ENCODE measurements at places on chromosomes 11 and 22. TPM values are rescaled to one million over a fixed set of nuclear protein-coding genes. Genes with fewer than 3 reads are reported as not detected.

GRCh38 chr22:29786031-29786430, 18.9 kb downstream of the UQCR10 start:
- DNase-seq = no peak

DNA sequence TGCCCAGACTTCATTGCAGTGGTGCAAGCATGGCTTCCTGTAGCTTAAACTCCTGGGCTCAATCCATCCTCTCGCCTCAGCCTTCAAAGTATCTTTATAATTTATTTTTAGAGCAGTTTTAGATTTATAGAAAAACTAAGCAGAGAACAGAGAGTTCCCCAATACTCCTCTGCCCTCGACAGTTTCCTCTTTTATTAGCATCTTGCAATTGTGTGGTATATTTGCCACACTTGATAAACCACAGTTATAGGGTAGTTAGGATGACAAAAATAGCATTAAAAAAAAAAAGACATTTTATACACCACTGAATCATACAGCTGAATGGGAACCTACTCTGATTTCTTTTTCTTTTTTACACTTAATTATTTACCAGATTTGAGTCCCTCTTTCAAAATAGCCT, 31.2 kb downstream of the MS4A2 start:
- no peak for DNase-seq

DNA sequence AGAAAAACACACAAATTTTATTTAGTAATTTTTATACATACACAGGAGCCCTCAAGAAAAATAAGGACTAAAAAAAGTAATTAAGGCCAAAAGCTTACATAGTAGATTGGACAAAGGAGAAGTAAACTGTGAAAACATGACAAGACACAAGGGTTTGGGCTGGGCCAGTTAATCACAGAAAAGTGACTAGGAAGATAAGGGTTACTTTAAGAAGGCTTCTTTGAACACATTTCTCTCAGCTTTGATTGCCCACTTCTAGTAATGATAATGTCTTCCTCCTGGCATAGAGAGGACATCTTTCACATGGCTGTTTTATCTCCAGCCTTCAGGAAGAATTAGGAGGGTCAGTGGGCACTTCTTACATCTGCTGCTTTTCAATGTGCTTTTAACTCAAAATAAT, 3.4 kb downstream of the RNF141 start:
- DNase-seq = no peak

The ACR gene
- total RNA-seq = not detected

The GAB4 gene
- total RNA-seq = not detected

GRCh38 chr22:44108806-44109385, 71.8 kb upstream of the PARVG start:
- DNase-seq = no peak

DNA sequence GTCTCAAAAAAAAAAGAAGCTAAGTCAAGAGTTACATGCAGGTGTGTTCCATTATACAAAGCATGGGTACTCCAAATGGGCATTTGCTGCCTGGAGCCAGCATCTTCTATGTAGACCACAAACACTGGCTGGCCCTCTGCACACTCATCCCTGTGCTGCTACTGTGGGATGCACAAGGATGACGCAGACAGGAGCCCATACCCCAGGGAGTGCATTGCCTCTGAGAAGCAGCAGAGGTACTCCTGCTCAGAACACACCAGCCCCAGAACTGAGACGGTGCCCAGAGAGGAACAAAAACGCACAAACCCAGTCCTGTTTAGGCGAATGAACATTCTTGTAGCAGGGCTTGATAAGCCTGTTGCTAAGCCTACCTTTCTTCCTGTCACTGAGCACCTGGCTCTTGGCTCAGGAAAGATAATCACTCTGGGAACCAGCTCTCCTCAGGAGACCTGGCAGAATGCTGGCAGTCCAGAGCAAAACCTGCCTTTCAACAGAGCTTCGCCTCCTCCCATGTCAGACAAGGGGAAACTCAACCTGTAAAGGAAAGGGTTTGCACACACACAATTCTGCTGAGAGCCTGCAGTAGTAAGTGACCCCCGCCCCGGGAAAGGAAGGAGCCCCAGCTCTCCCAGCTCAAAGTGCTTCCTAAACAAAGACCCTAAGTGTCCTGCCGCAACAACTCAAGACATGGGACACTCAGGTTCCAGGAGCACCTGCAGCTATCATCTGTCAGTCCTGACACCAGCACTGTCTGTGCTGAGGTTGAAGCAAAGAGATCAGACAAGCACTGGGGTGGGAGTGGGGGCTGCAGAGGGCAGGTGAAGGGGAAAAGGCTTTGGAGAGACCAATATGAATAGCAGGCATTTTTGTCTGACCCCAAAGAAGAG, 145.7 kb downstream of the TENM4 start:
- DNase-seq = no peak
